ENCODE measurements at places on chromosomes 2 and 18.

GRCh38 chr2:148896136-148896535, 21.1 kb downstream of the KIF5C start:
- DNase-seq = no peak

- no peak for DNase-seq
Observed at GRCh38 chr2:74747411-74748080, 86.4 kb upstream of the HK2 start.

DNA sequence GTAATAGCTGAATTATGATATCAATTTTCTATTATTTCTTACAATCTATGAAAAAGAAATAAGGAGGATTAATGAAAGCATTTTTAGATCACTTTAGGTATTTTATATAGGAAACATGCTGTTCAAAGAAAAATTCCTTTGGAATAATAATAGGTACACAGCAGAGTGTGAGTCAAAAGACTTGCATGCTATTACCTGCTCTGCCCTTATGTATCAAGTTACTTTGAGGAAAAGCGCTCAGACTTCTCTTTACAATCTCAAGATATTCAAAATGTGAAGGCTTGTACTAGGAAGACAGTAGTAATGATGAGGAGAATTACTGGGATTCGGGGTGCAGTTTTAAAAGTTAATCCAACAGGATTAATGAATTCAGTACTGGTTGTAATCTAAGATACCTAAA, 29.1 kb upstream of the RNU4ATAC start:
- DNase-seq = no peak

DNA sequence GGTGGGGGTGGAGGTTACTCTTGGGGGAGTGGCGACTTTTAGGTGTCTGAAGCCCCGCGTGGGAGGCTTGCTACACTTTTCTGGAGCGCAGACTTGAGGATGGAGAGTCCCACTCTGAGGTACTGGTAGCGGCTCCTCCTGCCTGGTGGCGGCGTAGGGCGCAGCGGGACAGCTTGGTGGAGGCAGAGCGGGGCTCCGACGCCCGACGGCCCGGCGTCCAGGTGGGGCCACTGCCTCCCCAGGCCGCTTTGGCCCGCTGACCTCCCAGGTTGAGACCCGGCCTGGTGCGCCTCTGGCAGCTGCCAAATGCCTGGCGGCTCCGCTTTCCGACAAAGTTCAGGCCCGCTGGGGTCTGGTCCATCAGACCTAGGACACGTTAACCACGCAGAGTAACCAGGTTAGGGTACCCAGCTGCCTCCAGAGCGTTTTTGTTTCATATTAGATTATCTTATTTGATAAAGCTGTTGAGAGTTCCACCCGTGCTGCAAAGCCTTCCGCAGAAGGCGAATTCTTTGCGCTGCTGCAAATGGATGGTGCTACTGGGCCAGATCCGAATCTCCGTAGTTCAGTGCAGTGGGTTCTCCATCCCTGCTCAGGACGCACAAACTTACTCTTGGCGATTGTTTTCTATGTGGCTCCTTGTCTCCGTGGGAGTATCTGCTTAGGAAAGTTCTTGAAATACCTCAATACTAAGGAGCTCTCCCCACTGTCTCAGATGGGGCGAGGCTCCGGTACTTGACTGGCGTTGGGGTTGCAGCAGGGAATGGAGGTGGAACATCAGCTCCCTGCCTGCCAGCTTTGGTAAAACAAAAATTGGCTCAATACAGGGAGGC, 405.9 kb downstream of the XIRP2 start:
- peak; percentile 58 for DNase-seq

DNA sequence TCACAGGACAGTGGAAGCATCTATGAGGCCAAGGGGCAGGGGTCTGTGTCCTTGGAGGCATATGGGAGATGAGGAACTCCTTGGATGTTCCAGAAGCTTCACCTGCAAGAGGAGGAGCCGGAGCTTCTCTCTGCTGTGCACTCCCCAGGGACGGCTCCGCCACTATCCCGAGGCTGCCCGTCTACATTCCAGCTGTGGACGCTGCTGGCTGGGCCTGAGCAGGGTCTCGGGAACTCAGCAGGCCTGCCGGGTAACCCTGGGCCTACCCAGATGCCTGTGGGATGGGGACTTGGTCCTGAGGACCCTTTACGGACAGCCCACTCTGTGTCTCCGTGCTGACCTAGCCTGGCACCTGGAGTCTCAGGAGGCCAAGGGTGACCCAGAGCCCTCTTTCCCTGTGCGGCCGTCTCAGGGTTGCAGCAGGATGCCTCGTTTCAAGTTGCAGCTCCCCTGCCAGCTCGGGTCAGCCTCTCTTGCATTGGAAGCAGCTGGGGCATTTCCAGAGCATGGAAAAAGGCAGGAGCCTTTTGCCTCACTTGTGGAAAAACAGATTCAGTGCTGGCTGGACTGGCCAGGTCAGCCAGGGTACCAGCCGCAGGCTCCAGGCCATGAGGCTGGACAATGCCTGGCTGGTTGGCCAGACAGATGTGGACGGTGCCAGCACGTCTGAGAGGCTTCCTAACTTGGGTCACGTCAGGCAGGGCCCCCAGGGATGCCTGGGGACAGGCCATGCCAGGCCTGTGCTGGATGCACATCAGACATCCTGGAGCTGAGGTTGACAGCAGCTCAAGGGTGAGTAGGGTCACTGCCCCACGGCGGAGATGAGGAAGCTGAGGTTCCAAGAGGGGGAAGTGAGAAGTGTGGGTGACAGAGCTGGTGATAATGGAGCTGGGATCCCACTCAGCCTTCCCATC, 41.5 kb downstream of the SCTR start:
- DNase-seq = peak; percentile 0

Data from Ammon's horn (tissue), 1 donor.